NCI-H2081 (cell line): ENCODE measurements at places on chromosomes 11 and 22.

GRCh38 chr11:47560426-47560825 lies 5.0 kb upstream of the PTPMT1 start:
- DNase-seq: no peak

- DNase-seq: peak; percentile 47
Observed at GRCh38 chr11:124172101-124172500, 11.0 kb upstream of the OR10D3 start.

- DNase-seq: no peak
Observed at GRCh38 chr11:68467201-68467834, 6.8 kb downstream of the PPP6R3 start.

- DNase-seq: peak; percentile 7
Observed at GRCh38 chr11:14454861-14455632, 44.6 kb downstream of the COPB1 start.

DNA sequence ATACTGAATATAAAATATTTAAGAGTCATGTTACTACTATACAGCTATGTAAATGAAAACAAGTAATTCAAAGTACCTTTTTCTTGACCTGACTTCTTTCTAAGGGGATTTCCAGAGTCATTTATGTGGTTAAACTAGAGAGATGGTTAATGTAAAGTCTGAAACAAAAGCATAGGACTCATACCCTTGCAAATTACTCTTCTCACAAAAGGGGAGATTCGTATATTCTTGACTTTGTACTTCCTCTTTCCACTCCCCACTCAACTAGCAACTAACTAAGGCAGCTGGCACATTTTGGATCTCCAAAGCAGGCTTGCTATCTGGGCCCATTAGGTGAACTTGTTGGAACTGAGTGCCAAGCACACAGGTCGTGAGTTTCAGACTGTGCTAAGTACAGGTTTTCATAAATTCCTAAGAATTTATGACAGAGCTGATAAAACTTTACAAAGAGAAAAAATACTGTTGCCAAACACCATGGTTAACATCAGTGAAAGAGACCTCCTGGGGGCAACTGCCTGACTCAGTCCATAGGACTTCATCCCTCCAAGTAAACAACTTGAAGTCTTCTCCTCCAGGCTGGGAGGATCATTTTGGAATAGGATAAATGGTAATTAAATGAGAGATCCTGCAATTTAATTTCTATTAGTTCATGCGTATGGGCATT lies 77.0 kb upstream of the DDI1 start:
- no peak for DNase-seq

GRCh38 chr11:12183827-12184620 lies 73.6 kb downstream of the MICAL2 start:
- DNase-seq: no peak

- DNase-seq: no peak
Observed at GRCh38 chr11:128467610-128468041, 119.7 kb downstream of the ETS1 start.

- no peak for DNase-seq
Observed at GRCh38 chr22:42560381-42560780, 6.6 kb downstream of the SERHL2 start.
